ENCODE measurements at places on chromosomes 1 and 21.

DNA sequence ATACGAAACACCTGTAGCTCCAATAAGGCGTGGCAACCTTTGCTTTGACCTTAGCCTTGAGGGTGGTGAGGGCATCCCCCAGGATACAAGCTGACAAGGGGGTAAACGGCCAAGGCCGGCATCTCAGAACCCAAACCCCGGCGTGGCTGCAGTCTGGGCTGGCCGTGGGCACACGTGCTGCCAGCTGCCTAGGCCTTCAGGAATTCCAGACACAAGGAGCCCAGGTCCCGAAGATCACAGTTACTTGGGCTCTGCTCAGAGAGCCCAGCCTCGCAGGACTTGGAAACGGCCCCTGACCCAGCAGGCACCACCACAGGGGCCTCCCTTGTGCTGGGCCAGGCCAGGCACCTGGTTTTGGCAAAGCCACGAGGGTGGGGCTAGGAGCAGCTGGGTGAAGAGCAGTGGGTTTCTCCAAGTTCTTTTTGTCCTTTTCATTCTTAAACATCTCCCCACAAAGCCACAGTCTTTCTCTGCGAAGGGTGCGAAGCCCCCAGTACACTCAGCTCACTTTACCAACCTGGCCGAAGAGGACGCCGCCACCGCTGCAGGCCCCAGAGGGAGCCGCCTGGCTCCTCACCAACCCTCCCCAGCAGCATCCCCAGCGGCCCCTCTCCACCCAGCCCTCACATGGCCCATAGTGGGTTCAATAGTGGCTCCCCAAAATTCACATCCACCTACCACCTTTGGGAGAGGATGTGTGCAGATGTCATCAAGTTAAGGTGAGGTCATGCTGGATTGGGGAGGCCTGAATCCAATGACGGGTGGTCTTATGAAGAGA lies 26.8 kb downstream of the PRDM15 start:
- no peak for DNase-seq

DNA sequence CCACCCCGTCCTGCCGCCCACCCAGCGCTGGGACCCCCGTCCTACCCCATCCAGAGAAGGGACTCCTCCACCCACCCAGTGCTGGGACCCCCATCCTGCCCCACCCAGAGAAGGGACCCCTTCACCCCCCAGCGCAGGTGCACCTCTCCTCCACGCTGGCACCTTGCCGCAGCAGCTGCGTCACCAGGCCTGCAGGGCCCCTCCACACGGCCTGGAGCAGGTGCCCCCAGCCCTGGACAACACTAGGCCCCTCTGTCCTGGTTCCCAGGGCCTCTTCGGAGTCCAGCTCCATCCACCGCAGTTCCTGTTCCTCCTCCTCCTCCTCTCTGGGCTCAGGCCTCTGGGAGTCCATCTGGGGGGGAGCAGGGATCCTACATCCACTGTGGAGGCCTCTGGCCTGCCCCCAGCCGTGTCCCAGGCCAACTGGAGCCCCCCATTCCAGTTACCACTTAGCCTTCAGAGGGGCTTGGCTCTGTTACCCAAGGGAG lies 378 bp downstream of the ANKRD65 start:
- no peak for DNase-seq

DNA sequence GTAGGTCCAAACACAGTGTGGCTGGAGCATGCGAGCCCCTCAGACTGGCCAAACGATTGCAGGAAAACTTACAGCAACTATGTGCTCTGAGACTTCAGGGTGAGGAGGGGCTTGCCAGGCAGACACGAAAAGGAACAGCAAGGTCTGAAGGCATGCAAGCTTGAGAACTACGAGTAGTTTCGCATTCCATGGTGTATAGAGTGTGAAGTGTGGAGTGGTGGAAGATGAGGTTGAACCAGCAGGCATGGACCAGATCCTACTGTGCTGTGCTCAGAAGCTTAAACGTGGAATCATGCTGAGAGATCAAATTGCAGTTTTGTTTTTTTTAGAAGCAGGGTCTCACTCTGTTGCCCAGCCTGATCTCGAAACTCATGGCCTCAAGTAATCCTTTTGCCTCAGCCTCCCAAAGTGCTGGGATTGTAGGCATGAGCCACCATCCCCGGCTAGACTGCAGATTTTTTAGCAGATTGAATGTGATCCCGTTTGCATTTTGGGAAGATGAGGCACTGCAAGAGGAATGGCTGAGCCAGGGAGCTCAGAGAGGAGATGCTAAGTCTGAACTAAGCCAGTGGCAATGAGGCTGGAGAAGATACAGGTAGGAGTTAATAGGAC lies 5.1 kb upstream of the TFAP2E start:
- DNase-seq: no peak

GRCh38 chr21:25371841-25372425 lies 235.3 kb downstream of the MRPL39 start:
- no peak for DNase-seq

- DNase-seq: no peak
Observed at GRCh38 chr1:77139389-77139788, 79.8 kb downstream of the PIGK start.

Data from EL (cell line).